ENCODE measurements at places on chromosomes 2 and 18. TPM values are rescaled to one million over a fixed set of nuclear protein-coding genes. Genes with fewer than 3 reads are reported as not detected.

The PSMA8 gene
- not detected for total RNA-seq

The DSG2 gene
- 28.0 TPM for total RNA-seq

The AGAP1 gene
- total RNA-seq, result 39.4 TPM

The NAT8 gene
- not detected for total RNA-seq

GRCh38 chr2:186544255-186544675 is 45.6 kb upstream of the ITGAV start:
- peaks cover 3% of the 10 kb centered on the region for H3K4me1 ChIP-seq
- H3K27me3 ChIP-seq, result no peaks in the 10 kb centered on the region
- no peaks in the 10 kb centered on the region for H3K36me3 ChIP-seq
- DNase-seq, result no peak
- H3K4me3 ChIP-seq, result no peak overlapping the region

DNA sequence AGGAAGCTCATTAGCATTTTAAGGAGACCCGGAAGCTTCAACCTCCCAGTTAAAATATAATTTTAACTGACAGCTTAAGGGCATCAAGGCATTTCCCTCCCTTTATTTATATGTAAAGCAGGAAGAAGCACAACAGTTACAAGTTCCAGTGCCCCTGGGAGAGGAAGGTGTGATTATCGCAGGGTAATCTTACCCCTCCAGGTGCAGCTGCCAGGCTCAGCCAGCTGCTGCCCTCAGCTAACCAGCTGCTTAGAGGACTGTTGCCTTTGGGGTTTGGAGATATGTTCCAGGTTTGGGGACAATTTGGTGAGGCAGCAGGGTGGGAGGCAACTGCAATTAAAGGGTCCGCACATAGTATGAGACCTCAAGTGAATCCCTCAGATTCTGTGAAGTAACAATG is 55.3 kb upstream of the SETBP1 start:
- no peaks in the 10 kb centered on the region for H3K4me1 ChIP-seq
- H3K4me3 ChIP-seq, result no peak overlapping the region
- no peak overlapping the region for H3K27ac ChIP-seq
- no peak for DNase-seq
- no peaks in the 10 kb centered on the region for H3K27me3 ChIP-seq

- H3K4me3 ChIP-seq, result no peak overlapping the region
- H3K36me3 ChIP-seq, result no peaks in the 10 kb centered on the region
- no peaks in the 10 kb centered on the region for H3K27me3 ChIP-seq
- H3K4me1 ChIP-seq, result no peaks in the 10 kb centered on the region
Observed at GRCh38 chr2:240627736-240628506, 2.6 kb downstream of the GPR35 start.

DNA sequence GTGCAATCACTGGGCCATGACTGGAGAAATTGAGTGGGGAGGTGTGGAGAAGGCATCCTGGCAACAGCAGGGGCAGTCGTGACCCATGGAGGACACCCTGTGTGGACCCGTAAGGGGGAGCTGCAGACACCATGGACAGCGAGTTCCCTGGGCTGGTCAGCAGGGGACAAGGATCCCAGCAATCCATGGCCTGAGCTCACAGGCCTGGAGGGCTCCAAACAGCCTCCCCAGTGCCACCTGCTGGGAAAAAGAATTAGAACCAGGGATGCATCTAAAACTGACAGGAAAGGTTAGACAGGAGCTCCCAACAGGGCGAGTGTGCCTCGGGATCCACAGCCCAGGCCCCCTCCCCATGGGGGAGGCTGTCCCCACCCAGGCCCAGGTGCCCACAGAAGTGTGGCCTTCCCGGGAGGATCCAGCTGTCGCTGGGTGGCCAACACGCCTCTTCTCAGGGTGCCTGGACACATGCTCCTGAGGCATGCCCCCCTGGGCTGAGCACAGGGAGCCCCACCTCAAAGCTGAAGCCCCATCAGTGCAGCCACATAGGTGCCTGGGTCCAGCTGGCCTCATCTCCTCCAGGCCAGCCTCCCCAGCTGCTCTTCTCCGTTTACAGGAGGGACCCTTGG is 20.5 kb upstream of the KIF1A start:
- H3K27me3 ChIP-seq, result no peaks in the 10 kb centered on the region
- peak; percentile 80 for DNase-seq
- H3K4me3 ChIP-seq, result no peak overlapping the region
- no peaks in the 10 kb centered on the region for H3K36me3 ChIP-seq
- H3K27ac ChIP-seq, result no peak overlapping the region

GRCh38 chr2:161956738-161957137 is 117.3 kb downstream of the DPP4 start:
- H3K27me3 ChIP-seq, result no peaks in the 10 kb centered on the region
- no peak overlapping the region for H3K4me3 ChIP-seq
- no peak for DNase-seq
- no peaks in the 10 kb centered on the region for H3K4me1 ChIP-seq
- H3K36me3 ChIP-seq, result no peaks in the 10 kb centered on the region

DNA sequence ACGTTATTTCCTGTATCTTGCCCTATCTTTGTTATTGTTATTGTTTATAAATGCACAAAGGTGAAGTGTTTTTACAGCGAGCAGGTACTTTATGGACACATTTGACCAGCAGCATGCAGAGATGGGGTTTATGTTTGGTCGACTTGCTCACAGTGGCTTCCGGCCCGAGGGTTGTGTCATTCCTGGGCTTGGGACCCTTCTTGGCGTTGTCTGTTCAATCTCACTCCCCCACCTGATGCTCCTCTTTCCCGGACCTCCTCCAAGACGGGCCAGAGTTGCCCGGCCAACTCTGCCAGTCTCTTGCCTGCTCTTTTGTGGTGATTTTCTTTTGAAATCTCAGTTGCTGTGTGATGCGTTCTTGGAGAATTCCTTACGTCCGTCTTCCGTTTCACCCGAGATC is 153.9 kb downstream of the TWIST2 start:
- peaks cover 2% of the 10 kb centered on the region for H3K4me1 ChIP-seq
- H3K27me3 ChIP-seq, result no peaks in the 10 kb centered on the region
- no peak overlapping the region for H3K4me3 ChIP-seq
- no peaks in the 10 kb centered on the region for H3K36me3 ChIP-seq
- H3K27ac ChIP-seq, result no peak overlapping the region

DNA sequence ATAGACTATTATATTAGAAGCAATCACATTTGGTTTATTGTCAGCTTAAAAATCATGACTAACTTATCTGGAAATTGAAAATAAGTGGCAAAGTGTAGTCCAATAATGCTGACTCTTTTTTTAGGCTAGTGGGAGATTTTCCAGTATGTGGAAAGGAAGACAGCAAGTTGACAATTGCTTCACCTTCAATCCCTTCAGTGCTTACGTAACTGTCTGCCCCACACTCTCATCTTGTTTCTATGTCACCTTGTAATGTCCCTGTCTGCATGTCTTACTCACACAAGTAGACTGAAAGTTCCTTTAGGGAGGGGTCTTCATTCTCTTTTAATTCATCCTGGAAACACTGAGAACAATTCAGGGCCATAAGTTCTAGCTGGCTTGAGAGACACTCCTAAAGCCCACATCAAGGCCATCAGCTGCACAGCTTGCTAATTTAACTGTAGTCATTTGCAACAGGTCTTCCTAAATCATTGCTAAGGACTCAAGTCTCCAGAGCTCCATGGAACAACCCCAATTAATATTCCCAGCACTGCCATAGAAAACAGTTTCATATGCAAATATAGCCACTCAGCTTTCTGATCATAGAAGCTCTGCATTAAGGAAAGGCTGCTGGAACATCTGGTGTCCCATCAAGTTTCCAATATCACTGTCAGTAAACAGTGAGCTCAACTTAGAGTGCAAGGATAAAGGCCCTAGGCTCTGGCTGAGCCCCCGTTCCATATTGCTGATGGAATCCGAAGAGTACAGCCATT is 230.5 kb downstream of the ETAA1 start:
- no peak for DNase-seq
- no peaks in the 10 kb centered on the region for H3K27me3 ChIP-seq

DNA sequence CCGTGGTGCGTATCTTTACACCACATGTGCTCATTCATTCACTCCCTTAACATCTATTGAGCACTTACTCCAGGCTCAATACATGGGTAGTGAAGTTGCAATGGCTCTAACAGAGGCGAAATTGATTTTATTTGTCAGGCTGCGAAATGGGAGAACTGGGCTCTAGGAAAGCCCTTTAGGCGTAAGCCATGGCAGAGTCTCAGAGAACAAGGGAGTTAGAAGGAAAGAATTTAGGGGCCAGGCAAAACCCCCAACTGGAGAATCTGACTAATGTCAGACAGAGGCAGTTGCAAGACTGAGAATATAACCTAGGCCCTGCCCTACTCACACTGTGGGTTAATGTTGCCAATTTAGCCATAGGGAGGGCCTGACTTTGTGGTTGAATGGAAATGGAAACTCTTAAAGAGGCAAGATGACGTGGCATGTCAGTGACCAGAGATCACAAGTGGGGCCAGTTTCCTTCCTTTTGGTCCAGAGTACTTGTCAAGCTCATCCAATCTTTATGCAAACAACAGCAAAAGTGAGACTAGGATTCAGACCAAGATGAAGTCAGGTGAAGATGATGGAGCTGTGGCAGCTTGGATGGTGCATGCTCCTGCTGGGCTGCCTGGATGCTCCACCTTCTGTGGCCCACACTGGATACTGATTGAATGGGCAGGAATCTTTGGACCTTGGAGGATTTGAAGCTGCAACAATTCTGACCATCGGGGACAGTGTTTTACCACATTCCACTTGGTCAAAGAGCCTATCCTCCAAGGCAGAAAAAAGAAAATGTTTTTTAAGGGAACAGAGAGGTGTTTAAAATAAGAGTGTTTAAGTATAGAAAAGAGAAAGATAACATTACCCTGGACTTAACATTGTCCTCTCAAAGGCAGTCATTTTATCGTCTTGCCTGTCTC is 92.2 kb downstream of the CAPN13 start:
- H3K36me3 ChIP-seq, result no peaks in the 10 kb centered on the region
- H3K4me3 ChIP-seq, result no peak overlapping the region
- H3K27me3 ChIP-seq, result no peaks in the 10 kb centered on the region
- no peak overlapping the region for H3K27ac ChIP-seq

DNA sequence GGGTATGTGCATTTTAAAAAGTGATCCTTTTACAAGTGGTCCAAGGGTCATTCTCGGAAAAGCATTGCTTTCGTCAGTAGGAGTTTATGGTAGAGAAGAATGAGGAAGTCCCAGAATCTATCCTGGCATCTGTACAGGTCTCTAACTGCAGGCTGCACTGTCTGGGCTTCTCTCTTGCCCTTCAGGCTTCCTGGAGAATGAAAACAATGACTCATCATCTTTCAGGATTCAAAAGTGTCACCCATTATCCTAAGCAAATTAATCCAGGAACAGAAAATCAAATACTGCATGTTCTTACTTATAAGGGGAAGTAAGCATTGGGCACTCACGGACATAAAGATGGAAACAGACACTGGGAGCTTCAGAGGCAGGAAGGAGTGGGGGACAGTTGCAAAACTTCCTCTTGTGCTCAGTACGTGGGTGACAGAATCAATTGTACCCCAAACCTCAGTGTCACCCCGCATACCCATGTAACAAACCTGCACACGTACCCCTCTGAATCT is 60.2 kb upstream of the TXNDC2 start:
- DNase-seq, result no peak
- H3K27me3 ChIP-seq, result no peaks in the 10 kb centered on the region
- H3K4me1 ChIP-seq, result no peaks in the 10 kb centered on the region
